ENCODE measurements at places on chromosomes 3 and 15.

DNA sequence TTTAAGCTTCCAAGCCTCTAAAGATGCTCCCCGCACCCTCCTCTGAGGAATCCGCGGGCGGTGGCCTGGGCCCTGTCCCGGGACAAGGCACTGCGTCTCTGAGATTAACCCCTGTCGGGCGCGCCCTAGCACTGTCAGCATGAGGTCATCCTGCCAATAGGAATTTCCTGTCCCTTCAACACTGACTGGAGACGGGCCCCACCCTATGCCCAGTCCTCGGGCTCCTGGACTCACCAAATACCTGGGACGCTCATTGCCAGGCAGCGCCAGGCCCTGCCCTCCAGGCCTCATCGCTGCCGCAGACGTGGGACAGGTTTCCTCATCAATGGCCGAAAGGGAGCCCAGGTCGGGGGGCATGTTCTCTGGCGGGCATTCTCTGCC lies 67.6 kb upstream of the SH3GL3 start:
- DNase-seq, result no peak

- DNase-seq, result no peak
Measured at GRCh38 chr3:124397088-124397487, 333.2 kb upstream of the UMPS start.

DNA sequence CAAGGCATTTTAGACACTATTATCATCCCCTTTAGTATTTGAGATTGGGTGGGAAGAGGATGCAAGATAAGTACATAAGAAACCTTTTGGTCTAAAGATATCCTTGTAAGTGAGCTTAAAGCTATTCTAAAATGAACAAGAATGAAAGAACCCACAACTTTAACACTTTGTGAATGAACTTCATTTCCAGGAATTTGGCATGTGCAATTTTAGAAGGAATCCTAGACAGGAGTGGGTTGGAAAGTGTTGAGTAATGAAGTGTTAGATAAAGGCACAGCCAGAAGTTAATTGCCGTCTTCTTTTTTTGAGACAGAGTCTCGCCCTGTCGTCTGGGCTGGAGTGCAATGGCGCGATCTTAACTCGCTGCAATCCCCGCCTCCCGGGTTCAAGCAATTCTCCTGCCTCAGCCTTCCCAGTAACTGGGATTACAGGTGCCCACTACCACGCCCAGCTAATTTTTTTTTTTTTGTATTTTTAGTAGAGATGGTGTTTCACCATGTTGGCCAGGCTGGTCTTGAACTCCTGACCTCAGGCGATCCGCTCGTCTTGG lies 13.2 kb upstream of the TEX9 start:
- no peak for DNase-seq

- no peak for DNase-seq
Measured at GRCh38 chr3:186653984-186654383, 11.8 kb upstream of the HRG start.
